Astrocyte of the spinal cord (primary cell): ENCODE measurements at places on chromosomes 2 and 18.

- DNase-seq: peak; percentile 69
Observed at GRCh38 chr2:54103454-54104314, 11.7 kb upstream of the ACYP2 start.

DNA sequence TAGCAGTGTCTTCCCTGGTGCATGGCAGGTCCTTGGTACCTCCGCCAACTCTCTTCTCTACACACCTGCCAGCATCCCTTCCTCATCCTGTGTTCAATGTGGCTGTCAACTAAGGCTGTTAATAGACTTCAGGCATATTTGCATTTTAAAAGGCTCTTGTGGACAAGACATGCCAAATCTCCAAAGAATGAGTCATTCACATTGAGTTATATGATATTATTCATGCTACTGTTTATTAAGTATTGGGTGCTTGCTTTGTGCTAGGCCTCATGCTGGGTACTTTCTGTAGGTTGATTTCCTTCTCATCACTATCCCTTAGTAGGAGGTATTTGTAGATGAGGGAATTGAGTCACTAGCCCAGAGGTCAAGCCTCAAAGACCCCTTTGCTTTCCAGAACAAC is 5.2 kb downstream of the MYO1B start:
- DNase-seq: peak; percentile 37

DNA sequence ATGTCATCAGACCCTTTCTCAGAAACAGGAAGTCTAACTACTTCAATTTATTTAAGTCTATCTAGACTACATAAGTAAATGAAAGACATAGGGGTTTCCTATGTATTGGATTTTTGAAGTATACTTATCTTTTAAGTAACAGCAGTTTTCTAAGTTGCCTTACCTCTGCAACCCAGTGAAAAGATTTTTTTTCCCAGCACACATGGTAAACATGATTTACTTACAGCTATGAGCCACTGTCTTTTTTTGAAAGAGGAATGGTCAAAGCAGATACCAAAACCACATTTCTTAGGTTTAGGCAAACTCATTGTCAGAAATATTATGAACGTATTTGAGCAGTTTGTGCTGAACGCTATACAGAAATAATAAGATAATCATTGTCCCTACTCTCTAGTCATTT is 78.7 kb upstream of the OTX1 start:
- no peak for DNase-seq

DNA sequence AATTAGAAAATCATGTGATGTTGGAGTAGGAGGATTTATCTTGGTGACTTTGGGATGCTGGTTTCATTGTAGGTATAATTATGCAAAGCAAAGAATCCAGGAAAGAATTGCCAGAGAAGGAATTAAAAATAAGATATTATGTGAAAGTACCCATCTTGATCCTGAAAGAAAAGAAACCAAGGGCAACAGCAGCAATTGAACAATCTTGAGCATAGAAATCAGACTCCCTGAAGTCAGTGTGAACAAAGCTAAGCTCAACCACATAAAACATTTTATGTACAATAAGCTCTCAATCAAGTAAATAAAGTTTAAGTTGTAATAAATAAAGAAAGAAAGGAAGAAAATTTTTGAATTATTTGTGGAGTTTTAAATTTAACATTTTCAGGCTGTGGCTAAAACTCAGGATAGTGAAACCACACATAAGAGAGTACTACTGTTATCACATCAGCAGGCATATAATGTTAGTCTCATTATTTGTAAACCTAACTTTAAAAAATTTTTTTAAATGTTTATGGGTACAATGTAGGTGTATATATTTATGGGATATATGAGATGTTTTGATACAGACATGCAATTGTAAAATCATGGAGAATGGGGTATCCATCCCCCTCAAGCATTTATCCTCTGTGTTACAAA is 32.8 kb upstream of the GPR55 start:
- DNase-seq: no peak

DNA sequence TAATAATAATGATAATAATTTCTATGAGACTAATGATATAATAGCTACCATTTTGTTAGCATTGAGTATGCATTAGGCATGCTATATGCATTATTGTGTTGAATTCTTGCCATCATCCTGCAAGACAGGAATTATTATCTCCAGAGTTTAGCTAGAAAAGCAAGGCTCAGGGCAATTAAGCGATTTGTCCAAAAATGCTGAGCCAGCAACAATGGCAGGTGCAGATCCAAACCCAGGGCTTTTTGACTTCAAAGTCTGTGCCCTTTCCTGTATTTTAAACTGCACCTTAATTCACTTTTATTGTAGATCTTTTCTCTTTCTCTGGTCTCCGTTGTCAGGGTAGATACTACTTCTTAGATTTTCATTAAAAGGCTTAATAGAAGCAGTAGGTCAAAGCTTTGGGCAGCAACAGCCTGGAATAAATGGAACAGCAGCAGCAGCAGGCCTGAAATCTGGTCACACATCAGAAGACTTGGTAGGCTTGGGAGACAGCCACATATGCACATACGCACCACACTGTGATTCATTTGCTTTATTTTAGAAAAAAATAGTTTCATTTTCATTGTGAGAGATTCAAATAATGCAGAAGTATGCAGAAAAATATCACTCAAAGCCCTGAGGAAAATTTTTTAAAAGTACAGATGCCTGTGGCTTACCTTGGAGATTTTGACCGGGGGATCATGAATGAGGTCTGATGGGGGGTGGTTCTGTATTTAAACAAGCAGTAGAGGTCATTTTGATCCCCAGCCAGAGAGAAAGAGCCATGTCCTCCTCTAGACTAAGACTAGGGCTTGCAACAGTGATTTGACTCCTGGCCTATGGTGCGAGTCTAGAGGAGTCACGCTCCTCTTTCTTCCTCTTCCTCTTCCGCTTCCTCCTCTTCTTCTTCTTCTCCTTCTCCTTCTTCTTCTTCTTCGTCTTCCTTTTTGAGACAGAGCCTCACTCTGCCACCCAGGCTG is 455.7 kb downstream of the TSN start:
- DNase-seq: no peak

- no peak for DNase-seq
Observed at GRCh38 chr2:215885536-215885935, 127.8 kb downstream of the MREG start.

GRCh38 chr18:46265196-46266156 is 161.3 kb downstream of the HAUS1 start:
- DNase-seq: peak; percentile 87
